NCI-H2227 treated with DMSO at 0.1 percent for 48 hours (cell line): ENCODE measurements at places on chromosomes 2 and 18.

- DNase-seq, result no peak
Observed at GRCh38 chr18:50816419-50817166, 3.2 kb downstream of the MRO start.

GRCh38 chr2:36951027-36951518 is 15.3 kb downstream of the STRN start:
- peak; percentile 38 for DNase-seq

DNA sequence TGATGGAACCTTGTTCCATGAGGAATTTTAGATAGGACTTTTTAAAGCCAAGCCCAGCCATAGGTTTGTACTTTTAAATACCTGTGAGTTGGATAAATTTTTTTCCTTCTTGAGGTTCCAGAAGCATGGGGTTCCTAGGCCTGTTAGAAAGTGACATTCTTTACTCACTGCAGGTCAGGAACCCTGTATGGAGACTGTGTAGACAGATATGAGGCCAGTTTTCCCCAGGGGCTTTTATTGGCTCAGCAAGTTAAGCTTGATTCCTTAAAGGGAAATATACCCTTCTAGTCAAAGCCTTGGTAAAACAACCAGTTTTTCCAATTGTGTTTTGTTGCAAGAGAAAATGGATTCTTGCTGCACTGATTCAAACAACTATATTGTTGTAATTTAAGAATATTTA is 38.4 kb upstream of the GMCL1 start:
- no peak for DNase-seq

DNA sequence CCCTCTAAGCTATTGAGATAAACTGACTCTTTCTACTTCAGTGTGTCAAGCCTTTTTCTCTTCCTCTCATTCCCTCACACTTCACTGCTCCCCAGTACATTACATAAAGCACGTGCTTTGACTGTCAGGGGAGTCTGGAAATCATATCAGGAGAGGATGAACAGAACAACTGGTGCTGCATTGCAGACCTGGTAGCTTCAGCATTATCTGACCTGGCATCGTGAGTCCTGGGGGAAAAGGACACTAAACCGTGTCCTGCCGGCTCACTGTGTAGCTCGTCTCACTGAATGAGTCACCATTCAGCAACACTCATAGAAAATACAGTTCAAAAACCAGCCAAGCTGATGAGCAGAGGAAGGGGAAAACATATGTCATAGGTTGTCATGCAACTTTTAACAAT is 108.5 kb upstream of the UNC80 start:
- peak; percentile 68 for DNase-seq

- DNase-seq, result no peak
Observed at GRCh38 chr2:189756311-189756952, 6.2 kb downstream of the OSGEPL1 start.

DNA sequence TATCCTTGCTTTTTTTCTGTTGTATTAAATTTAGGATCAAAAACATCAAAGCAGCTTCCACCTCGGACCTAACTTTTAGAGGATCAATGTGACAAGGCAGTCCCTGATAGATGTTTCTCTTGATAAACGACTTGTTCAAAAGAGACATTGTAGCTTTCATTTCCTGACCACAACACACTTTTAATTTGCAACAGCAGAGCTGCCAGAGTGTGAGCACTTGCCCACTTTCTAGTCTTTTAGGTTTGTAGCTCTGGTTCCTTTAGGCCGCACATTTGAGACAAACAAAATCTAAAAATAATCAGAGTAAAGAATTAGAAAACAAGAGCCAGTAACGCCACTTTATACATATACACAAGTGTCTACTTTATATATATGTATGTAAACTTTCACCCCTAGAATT is 3.1 kb downstream of the FIGN start:
- DNase-seq, result no peak

GRCh38 chr2:39380525-39381150 is 56.4 kb downstream of the MAP4K3 start:
- no peak for DNase-seq

- no peak for DNase-seq
Observed at GRCh38 chr2:78648558-78648957, 376.9 kb upstream of the REG3G start.

- no peak for DNase-seq
Observed at GRCh38 chr2:241363426-241363825, 7.3 kb downstream of the FARP2 start.

DNA sequence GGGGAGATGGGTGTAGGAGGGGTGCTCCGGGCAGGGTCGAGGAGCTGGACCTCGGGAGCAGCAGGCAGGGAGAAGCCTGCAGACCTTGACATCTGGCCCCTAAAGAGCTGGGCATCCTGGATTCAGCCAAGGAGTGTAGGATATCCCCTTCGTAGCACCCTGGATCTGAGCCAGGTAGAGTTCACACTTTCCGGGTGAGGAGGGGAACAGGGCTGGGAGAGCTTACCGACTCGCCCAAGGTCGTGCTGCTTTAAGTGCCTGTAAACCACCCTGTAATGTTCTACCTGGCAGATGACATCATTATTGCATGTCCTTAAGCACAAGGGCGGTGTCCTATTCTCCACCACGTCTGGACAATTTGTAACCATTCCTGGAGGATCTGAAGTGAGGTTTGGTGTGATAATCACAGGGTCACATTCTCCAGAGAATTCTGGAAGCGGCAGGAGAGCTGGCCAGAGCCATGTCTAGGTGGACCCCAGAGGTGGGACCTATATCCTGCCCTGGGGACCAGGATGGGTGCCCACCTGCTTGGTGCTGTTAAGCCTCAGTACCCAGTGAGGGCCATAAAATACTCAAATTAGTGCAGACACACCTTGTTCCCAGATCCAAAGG is 14.6 kb downstream of the ITM2C start:
- no peak for DNase-seq

DNA sequence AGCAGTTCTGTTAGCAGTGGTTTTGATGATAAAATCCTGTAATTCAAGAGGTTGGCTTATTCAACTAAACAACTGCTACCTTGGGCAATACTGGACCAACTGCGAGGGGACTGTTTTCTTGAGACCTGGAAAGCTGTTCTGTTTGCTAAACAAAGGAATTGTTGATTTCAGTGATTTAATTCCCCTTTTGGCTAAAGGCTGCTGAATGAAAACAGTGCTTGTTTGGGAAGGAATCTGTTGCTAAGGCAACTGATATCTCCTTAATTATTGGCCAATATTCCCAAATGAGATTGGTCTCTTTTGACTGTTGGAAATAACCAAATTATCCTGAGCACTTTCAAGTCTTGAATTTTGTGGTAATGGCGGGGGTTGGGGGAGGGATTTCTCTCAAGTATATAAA is 136.8 kb downstream of the CAMKMT start:
- DNase-seq, result no peak

DNA sequence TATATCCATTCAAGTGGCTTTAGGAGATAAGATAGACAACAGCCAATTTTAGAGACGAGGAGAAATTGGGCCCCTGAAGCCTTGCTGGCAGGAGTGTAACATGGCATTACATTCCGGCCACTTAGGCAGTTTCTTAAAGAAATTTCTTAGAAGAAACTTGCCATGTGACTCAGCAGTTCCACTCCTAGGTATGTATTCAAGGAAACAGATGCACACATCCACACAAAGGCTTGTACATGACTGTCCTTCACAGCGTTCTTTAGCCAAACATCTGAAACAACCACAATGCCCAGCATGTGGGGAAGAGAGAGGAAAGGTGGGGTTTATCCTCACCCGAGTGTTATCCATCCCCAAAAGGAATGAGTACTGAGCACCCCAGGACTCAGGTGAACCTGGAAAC is 107.1 kb downstream of the NFATC1 start:
- DNase-seq, result no peak

DNA sequence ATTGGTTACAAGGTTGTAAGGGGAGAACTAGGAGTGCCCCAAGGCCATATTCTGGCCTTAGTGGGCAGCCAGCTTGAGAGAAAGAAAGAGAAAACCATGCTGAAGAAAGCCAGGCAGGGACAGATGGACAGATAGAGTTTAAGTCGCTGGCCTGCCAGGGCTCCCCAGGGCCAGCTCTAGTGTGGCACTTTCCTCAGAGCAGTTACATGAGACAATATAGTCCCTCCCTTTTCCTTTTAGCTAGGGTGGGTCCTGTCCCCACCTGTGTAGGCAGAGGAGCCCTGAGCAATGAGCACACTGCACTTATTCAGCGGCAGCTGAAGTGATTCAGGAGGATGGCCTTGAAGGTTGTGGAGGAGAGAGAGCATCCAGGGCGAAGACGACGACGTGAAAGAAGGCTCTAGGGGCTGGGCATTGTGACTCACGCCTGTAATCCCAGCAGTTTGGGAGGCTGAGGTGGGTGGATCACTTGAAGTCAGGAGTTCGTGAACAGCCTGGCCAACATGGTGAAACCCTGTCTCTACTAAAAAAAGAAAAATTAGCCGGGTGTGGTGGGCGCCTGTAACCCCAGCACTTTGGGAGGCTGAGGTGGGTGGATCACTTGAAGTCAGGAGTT is 152.0 kb upstream of the SLC1A4 start:
- DNase-seq, result no peak

GRCh38 chr2:234259440-234259839 is 208.9 kb downstream of the SPP2 start:
- no peak for DNase-seq

GRCh38 chr2:83103613-83104012 is 1355.5 kb downstream of the SUCLG1 start:
- no peak for DNase-seq

DNA sequence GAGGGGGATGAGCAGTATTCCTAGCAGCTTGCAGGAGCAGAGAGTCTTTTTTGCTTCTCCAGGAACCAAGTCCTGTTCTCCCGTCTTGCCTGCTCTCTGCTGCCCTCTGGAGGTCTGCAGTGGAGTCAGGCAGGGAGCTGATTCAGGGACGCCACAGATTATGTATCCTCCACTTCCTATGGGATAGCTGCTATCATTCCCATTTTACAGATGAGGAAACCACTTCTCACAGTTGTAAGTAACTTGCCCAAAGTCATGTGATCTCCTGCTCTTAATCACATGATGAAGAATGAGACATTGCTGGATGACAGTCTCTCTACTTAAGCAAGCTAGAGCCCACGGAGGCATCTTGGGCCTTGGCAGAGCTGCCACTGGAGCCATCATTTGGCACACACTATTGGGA is 8.3 kb downstream of the SLC4A5 start:
- DNase-seq, result peak; percentile 59

- DNase-seq, result no peak
Observed at GRCh38 chr2:127096280-127096679, 10.7 kb downstream of the BIN1 start.

GRCh38 chr2:221529177-221529942 is 42.7 kb downstream of the EPHA4 start:
- DNase-seq, result no peak

DNA sequence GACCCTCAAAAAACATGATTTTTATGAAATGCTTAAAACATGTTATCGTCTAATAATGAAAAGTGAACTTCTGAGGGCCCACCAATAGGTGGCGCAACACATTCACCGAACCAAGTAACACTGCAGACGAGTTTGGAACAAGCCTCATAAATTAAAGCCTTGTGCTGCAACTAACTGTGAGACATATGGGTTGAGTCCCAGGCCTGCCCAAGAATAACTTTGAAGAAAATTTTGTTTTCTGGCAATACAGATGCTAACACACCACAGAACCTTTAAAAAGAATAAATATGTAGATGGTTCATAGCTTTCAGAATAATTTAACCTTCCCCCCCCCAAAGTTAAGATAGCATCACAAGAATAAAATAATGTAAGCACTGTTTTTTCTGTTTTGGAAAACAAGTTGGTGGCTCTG is 285.9 kb downstream of the RNF144A start:
- DNase-seq, result peak; percentile 60
